ENCODE measurements at places on chromosomes 6 and 20.

GRCh38 chr20:38249536-38250310 is 10.8 kb downstream of the KIAA1755 start:
- no peak for DNase-seq

- DNase-seq = no peak
Measured at GRCh38 chr6:16204653-16205376, 33.6 kb upstream of the GMPR start.

- DNase-seq = no peak
Measured at GRCh38 chr6:88211446-88211845, 45.3 kb upstream of the CNR1 start.

- no peak for DNase-seq
Measured at GRCh38 chr6:30542915-30543314, 13.4 kb downstream of the GNL1 start.

GRCh38 chr20:59733351-59733750 is 129.0 kb downstream of the PHACTR3 start:
- no peak for DNase-seq

- no peak for DNase-seq
Measured at GRCh38 chr20:16580620-16581019, 7.4 kb upstream of the KIF16B start.

DNA sequence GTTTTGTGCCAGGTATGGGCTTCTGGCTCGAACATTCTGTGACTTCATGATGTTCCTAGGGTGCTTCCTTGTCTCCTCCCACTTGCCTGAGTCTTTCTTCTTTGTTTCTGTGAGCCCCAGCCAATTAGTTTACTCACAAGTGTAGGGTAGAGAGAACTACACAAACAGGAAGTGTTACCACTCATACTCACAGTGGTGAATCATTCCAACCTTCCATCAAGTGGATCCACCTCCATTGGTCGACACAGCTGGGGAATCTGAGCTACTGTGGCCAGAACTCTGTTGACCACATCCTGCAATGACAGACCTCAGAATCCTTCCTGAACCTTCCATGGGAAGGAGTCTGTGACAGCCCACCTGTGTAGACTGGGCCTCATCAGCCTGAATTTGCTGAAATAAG is 76.8 kb downstream of the UNC5CL start:
- DNase-seq = peak; percentile 59

- no peak for DNase-seq
Measured at GRCh38 chr6:159086033-159086618, 41.3 kb upstream of the TAGAP start.

GRCh38 chr20:39800111-39800510 is 838.0 kb downstream of the DHX35 start:
- DNase-seq = no peak

DNA sequence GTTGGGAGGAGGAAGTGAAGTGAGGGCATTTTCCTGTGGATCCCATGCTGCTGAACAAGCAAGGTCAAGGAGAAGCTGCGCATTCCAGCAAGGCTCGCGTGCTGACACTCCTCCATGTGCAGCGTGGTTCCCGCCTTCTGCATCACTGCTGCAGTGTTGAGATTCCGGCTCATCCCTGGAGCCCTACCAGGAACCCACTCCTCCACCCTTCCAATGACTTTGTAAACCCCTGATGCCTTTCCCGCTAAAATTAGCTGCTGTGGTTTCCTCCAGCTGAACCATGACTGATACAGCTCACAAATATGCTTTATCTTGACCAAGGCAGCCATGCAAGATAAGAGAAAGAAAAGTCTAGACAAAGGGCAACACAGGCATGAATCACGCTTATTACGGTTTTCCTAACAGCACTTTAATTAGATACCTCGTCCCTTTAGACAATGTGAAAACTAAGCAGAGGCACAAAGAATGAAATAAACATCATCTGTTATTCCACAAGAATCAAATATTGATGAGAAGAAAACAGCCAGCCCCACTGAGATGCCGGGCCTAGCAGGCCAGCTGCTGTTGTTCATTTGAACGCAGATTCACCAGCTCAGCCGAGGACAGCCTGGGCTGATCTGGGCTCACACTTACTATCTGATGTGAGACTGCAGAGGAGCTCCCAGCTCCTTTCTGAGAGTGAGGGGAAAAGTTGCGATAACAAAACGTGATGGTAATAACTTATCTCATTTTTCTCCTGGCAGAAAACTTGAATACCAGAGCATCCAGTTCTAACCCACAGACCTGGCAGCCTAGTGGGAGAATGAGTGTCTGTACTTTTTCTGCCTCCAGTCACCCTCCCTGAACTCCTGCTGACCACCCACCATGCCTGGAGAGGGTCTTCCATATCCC is 14.2 kb upstream of the BNIP5 start:
- DNase-seq = no peak

- no peak for DNase-seq
Measured at GRCh38 chr6:137190583-137191094, 17.2 kb upstream of the IL22RA2 start.

GRCh38 chr6:138227316-138227781 is 9.1 kb upstream of the PBOV1 start:
- no peak for DNase-seq

DNA sequence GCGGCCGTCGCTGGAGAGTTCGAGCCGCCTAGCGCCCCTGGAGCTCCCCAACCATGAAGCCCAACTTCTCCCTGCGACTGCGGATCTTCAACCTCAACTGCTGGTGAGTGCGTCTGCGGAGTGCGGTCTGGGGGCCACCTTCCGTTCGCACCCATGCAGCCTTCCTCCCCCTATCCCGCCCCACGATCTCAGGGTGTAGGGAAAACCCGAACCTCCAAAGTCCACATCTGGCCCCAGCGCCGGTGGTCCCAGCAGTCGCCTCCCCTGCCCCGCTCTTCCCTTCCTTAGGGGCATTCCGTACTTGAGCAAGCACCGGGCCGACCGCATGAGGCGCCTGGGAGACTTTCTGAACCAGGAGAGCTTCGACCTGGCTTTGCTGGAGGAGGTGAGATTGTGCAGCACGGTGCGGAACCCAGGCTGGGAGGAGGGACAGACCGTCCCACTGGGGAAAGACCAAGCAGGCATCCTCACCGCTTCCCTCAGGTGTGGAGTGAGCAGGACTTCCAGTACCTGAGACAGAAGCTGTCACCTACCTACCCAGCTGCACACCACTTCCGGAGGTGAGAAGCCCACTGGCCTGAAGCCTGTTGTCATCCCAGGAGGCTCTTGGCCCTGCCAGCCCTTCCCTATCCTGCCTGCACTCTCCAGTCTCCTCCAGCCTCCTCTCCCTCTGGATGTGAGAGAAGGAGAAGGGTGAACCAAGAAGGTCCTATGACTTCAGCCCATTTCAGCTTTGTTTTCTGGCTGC is 719 bp downstream of the SMPD2 start:
- no peak for DNase-seq

GRCh38 chr20:35600993-35601973 is 14.3 kb upstream of the SPAG4 start:
- no peak for DNase-seq

- DNase-seq = no peak
Measured at GRCh38 chr6:11700118-11700718, 78.4 kb downstream of the ADTRP start.

GRCh38 chr20:61886721-61887595 is 178.7 kb downstream of the TAF4 start:
- peak; percentile 30 for DNase-seq
